GM12891 (cell line): ENCODE measurements at places on chromosomes 4 and X.

- peak; percentile 16 for DNase-seq
Observed at GRCh38 chr4:110108422-110108821, 90.0 kb downstream of the ELOVL6 start.

DNA sequence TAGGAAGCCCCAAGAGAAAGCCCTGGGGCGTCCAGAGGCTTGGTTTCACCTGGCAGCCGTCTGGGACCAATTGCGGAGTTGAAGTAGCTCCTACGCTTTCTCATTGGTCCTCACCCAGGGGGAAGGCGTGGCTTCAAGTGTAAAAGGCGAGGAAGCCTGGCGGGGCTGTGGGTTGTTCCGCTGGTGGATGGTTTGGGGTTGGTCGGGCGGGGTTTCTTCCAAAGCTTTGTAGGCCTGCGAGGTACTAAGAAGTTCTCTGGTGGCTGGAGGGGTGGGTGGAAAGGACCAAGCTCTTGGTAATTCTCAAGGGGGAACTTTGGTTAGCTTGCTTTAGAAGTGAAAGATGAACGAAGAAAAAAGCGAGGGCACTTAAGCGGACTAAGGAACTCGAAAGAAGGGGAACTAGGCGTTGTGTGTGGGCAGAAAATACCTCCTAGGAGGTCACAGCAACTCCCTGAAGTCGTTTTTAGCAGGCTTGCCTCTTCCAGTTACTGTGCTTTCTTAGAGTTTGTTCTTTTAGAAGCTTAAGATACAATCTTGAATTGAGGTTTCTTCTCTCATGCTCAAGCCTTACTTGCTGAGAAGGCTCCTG lies 36.6 kb downstream of the CCNG2 start:
- DNase-seq: peak; percentile 68

DNA sequence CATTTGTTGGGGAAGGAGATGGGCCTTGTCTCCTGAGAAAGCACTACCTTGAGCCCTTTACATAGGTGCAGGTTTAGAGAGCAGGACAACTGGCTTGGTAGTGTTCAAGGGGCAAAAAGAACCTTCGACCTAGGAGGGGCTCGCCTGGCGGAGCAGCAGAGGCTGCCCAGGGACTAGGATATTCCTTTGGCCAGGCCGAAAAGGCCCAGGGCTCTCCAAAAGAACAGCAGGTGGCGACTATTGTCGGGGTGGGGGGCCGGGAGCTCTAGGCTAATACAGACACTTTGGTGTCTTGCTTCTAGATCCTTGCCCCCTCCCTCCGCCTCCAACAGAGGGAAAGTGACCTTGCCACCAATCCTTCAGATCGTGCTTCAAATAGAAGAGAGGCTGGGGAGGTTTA lies 7.1 kb upstream of the POU3F4 start:
- DNase-seq: no peak

GRCh38 chrX:38616904-38617303 lies 55.6 kb downstream of the TSPAN7 start:
- no peak for DNase-seq

DNA sequence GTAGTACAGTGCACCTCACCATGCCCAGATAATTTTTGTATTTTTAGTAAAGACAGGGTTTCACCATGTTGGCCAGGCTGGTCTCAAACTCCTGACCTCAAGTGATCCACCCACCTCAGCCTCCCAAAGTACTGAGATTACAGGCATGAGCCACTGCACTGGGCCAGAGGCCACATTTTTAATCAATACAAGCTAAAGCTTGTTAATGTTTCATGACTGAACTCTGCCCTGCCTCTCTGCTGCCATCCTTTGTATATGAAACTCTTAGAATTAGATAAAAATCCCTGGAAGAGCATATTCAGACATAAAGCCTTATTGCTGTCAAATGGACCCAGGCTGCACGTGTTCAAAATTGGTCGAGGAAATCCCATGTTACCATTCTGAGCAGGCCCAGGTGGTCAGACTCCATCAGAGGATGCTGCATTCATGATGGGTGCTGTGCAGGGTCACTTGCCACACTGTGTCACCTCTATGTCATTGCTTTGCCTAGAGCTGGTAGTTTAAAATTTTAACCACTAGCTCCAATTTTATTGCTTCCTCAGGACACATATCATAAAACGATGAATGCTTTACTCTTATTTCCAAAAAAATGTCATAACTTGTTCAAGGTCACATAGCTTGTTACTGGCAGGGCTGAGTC lies 45.2 kb downstream of the LNX1 start:
- DNase-seq: no peak
